Hindlimb muscle (tissue), 1 donor: ENCODE measurements at places on chromosomes 13 and 19.

- no peak for DNase-seq
Observed at GRCh38 chr13:40478775-40479174, 187.7 kb downstream of the FOXO1 start.

DNA sequence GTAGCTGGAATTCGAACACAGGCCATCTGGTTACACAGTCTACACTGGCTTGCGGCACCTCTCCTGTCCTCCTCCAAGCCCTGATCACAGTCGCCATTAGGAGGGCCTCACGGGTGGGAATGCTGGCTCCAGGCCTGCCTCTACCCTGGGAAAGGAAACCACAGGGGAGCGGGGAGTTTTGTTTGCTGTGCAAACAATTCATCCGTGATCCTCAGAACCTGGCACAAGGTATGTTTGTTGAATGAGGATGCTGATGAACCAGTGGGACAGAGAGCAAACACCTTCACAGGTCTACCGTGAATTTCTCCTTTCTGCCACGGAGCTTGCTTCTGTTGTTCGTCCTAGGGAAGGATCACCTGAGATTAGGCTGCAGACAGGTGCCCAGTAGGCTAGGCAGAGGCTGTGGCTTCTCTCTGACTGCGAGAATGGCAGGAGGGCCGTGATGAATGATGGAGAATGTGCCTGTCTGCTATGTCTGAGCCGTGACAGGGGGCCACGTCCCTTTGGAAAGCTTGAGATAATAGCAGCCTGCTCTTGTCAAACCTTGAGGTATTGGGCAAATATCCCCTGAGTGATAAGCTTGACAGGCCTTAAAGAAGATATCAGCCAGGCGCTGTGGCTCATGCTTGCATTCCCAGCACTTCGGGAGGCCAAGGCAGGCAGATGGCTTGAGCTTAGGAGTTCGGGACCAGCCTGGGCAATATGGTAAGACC is 36.7 kb downstream of the PIN1 start:
- no peak for DNase-seq

GRCh38 chr13:67223024-67223423 is 7.1 kb downstream of the PCDH9 start:
- no peak for DNase-seq

DNA sequence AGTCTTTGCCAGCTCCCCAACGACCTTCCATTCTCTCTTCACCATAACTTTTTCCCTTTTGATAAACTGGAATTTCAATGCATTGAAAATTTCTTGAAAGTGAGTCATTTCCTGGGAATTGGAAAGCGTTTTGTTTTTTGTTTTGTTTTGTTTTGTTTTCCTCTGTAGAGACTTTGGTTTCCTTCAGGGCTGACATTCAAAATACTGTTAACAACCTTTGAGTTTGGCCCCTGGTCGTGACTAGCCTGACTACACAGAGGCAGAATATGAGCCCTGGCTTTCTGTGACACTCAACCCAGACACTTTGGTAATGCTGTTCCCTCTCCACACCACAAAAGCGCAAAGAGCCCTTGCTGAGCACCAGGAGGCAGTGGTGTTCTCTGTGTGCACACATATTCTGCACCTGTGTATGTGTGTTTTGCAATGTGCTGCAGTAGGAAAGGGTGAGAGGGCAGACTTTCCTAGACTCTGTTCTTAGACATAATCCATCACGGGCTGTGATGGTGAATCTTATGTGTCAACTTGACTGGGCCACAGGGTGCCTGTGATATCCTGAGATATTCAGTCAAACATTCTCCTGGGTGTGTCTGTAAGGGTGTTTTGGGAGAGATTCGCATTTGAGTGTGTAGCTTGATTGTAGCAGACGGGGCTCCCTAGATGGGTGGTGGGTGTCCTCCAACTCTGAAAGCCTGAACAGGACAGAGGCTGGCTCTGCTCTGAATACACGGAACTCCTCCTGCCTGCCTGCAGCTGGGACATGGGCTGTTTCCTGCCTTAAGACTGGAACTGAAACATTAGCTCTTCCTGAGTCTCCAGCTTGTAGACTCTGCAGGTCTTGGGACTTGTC is 29.5 kb upstream of the ANKRD10 start:
- DNase-seq: no peak

- DNase-seq: peak; percentile 69
Observed at GRCh38 chr19:42108527-42109389, 23.5 kb downstream of the POU2F2 start.

GRCh38 chr13:111139452-111139851 is 24.3 kb downstream of the ARHGEF7 start:
- DNase-seq: no peak

DNA sequence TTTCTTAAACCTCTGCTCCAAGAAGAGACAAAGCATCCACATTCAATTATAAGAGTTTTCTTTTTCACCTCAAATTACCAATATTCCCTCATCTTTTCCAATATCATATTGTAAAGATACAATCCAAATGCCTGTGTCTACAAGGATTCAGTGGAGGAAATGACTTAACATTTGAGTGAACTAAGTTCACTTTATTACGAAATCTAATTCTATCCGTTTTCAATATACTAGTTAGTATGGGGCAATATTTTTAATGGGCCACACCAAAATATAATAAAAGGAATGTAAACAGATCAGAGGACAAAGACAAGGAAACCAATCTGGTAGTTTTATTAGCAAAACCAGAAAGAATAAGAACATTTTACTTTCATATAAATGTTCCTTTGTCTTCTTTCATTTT is 136.0 kb downstream of the DCLK1 start:
- no peak for DNase-seq

GRCh38 chr13:61024046-61024445 is 391.6 kb downstream of the PCDH20 start:
- DNase-seq: no peak

DNA sequence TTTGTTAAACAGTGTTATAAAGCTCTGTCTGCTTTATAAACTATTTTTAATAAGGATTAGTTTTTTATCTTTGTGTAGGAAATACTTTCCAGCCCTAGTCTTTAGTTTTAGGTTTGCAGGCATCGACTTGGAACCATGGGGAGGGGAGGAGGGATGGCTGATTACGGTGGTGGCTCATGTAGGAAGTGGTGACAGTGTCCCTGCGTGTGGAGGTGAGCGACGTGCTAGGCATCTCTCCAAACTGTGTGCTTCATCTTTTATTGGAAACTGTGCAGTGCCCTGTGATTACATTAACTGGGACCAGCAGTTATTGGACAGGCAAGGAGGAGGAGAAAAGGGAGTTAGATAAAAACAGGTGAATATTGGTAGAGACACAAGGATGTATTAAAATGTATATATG is 203.8 kb downstream of the ATP8A2 start:
- no peak for DNase-seq
